ENCODE measurements at places on chromosomes 3 and 15. TPM values are rescaled to one million over a fixed set of nuclear protein-coding genes. Genes with fewer than 3 reads are reported as not detected.
A peak's percentile ranks its signal among the peaks of the same experiment; 100 is the strongest.

DNA sequence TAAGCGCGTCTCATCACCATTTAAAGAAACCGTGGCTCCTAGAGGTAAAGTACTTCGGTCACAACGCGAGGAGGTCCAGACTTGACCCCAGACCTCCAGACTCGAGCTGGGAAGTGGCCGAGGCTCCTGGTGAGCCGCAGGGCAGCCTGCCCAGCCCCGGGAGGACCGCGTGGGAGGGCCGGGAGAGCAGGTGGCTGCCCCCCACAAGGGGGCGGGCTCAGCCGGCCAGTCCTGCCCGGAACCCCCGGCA is at the start of gene SLC27A2:
SLC27A2 (plus strand) TSS at position 228 of the 250 bp plus-strand sequence. CDS start 232 bp downstream, outside the sequence.
- no peaks in the 10 kb centered on the region for H3K36me3 ChIP-seq
- no peak within 1 kb of the TSS for H3K27ac ChIP-seq
- H3K4me1 ChIP-seq = peaks cover 14% of the 10 kb centered on the region

DNA sequence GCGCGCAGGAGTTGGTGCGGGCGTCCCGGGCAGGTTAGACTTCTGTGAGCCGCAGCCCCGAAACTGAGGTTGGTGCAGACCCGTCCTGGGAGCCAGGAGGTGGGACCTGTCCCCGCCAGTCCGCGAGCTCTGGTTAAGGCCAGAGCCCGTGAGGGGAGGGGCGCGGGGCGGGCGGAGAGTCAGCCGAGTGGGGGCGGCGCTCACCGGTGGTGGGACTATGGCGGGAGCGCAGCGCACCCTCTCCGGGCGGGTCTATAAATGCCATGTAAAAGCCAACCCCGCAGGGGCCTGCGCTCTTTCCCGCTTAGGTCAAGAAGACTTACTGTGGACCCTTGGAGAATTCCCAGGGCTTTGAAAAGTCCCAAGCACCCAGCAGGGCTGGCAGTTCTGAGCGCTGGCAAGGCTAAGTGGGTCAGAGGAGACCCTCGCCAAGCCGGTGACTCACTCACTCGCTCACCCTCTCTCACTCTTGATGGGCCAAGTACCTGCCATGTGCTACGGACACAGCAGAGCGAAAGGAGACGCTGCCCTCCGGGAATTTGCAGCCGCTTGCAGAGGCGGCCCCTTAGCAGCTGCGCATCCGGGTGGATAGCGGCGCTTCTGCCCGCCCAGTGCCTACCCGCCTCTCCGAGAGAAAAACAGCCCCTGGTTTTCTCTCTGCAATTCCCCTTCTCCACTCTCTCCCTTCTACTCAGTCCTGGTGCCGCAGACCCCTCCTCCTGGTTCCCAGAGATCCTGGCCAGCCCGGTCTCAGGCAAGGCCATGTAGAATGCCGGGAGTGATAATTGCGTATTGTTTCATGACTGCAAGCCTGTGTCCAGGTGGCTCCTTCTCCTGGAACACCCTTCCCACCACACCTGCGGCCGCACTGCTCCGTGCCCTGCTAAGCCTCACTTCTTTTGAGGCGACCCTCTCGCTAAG is at the start of gene ALDH1L1:
ALDH1L1 (minus strand) TSS at position 110 of the 921 bp plus-strand sequence. CDS start 19,607 bp downstream, outside the sequence.
- no peak for DNase-seq
- H3K4me3 ChIP-seq = peak within 1 kb of the TSS; percentile 53
- H3K36me3 ChIP-seq = no peaks in the 10 kb centered on the region
- H3K4me1 ChIP-seq = peaks cover 23% of the 10 kb centered on the region

GRCh38 chr3:14836049-14836468 is 17.3 kb downstream of the FGD5 start:
- no peaks in the 10 kb centered on the region for H3K36me3 ChIP-seq
- no peaks in the 10 kb centered on the region for H3K27me3 ChIP-seq
- DNase-seq = peak; percentile 87
- peaks cover 27% of the 10 kb centered on the region for H3K4me1 ChIP-seq
- no peak overlapping the region for H3K4me3 ChIP-seq

DNA sequence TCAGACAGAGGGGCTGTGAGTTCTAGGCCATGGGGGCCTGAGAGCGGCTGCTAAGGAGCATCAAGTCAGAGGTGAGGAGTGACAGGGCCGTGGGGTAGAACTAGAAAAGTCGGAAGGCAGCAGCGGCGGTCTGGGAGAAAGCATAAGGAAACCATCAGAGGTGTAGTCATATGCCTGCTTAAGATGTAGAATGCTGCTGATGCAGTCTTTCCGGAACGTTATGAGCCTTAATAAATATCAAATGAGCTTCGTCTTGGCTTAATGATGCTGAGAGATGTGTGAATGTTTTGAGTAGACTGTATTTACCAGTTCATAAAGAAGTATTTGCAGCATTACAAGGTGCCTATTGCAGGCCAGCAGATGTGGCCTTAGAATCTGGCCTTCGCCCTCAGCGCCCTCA is 15.2 kb downstream of the ATG7 start:
- H3K4me1 ChIP-seq = peaks cover 42% of the 10 kb centered on the region
- H3K36me3 ChIP-seq = peaks cover 6% of the 10 kb centered on the region
- H3K4me3 ChIP-seq = no peak overlapping the region
- no peaks in the 10 kb centered on the region for H3K27me3 ChIP-seq
- H3K27ac ChIP-seq = peak overlapping the region; percentile 1
- no peak for DNase-seq

DNA sequence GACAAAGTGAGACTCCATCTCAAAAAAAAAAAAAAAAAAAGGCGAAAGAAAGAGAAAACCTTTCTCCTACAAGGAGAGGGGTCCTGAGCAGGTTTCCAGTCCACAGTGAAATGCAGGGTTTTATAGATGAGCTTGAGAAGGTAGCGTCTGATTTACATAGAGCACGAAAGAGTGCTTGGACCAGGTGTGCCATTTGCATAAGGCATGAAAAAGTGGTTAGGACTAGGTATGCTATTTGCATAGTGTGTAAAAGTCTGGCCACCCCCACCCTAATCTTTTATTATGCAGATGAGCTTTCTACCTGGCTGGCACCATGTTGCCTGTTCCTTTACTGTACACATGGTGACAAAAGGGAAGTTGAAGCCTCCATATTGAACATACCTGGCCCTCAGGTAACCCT is 13.6 kb upstream of the RNU6-1 start:
- no peak for DNase-seq
- H3K4me1 ChIP-seq = no peaks in the 10 kb centered on the region
- H3K27ac ChIP-seq = no peak overlapping the region
- H3K4me3 ChIP-seq = no peak overlapping the region
- H3K27me3 ChIP-seq = no peaks in the 10 kb centered on the region
- no peaks in the 10 kb centered on the region for H3K36me3 ChIP-seq

DNA sequence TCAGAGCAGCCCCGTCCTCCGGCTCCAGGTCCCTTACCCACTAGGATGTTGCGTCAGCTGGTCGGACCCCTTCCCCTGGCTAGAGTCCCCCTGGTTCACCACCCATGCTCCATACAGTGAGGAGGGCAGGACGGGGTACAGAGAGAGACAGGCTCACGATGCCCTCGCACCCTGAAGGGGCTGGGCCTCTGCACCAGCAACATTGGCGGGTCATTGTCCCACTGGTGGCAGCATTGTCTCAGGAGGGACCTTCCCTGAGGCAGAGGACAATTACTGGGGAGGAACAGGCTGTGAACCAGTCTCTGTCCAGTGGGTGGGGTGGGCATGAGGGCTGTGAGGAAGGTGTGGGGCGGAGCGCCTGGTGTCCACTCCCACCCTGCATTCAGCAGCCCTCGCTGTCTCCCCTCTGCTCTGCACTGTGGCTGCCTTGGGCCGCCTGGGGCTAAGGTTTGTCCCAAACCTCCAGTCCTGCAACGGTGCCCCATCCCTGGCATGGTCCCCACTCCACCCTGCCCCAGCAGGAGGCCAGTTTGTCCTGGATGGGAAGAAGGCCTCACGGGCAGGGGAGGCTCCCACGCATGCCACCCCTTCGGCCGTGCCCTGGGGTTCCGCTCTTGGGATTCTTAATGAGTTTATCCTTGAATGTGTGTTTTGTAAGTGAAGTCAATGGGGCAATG is 48.0 kb upstream of the KLF13 start:
- DNase-seq = peak; percentile 76
- H3K36me3 ChIP-seq = no peaks in the 10 kb centered on the region
- no peak overlapping the region for H3K4me3 ChIP-seq
- peaks cover 18% of the 10 kb centered on the region for H3K4me1 ChIP-seq
- H3K27ac ChIP-seq = no peak overlapping the region
- H3K27me3 ChIP-seq = no peaks in the 10 kb centered on the region

GRCh38 chr3:58999774-59000160 is 50.1 kb downstream of the CFAP20DC start:
- H3K27me3 ChIP-seq = no peaks in the 10 kb centered on the region
- no peak overlapping the region for H3K4me3 ChIP-seq
- H3K4me1 ChIP-seq = peaks cover 8% of the 10 kb centered on the region
- H3K27ac ChIP-seq = no peak overlapping the region
- no peaks in the 10 kb centered on the region for H3K36me3 ChIP-seq

DNA sequence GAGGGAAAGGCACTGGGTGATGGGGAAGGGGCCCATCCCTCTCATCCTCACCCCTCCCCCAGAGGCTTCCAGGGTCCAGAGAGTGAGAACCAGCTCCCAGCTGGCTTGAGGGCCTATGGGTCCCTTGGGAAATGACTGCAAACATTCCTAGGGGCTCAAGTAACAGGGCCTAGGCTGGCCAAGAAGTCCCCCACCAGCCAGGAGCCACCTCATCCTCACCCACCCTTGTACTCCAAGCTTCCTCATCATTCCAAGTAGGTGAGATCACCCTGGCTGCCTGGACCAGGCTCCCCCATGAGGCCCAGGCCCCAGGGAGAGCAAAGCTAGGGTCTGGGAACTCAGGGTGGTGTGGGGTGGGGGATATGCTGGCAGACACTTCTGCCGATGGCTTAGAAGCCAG is 14.8 kb downstream of the LOXL1 start:
- H3K27ac ChIP-seq = no peak overlapping the region
- H3K4me3 ChIP-seq = no peak overlapping the region
- peaks cover 27% of the 10 kb centered on the region for H3K4me1 ChIP-seq
- H3K27me3 ChIP-seq = no peaks in the 10 kb centered on the region
- no peaks in the 10 kb centered on the region for H3K36me3 ChIP-seq

- H3K4me1 ChIP-seq = no peaks in the 10 kb centered on the region
- no peak overlapping the region for H3K4me3 ChIP-seq
- H3K36me3 ChIP-seq = no peaks in the 10 kb centered on the region
- H3K27ac ChIP-seq = no peak overlapping the region
- no peak for DNase-seq
These were observed 15.5 kb downstream of the GRM2 start for GRCh38 chr3:51722362-51722761.

DNA sequence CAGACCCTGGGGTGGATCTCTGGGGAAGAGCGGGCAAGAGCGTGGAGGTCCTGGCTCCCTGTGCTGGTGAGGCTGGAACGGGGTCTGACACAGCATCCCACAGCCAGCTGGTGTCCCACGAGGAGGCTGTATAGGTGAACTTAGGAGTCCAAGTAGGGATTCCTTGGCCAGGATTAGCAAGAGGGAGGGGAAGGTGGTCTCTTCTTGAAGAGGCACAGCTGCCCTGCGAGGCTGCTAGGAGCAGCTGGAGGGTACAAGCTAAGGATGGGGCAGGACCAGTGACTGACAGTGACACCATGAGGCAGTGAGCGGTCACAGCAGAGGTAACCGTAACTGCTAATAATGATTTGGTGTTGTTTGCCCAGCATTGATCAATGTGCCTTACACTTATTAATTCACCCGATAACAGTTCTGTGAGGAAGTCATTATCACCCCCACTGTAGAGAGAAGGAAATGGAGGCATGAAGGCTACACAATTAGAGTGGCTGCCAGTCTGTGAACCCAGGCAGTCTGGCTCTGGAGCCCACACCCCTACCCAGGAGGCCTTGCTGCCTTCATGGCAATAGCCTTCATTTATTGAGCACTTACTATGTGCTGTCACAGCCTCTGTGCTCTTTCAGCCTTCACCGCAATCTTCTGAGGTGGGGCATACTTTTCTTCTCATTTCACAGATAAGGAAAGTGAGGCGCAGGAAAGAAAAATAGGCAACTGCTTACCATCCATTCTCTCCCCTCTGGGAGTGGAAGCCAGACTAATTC is 59.4 kb downstream of the TMEM44 start:
- peaks cover 15% of the 10 kb centered on the region for H3K4me1 ChIP-seq
- no peak overlapping the region for H3K4me3 ChIP-seq
- no peak overlapping the region for H3K27ac ChIP-seq
- H3K36me3 ChIP-seq = no peaks in the 10 kb centered on the region
- no peaks in the 10 kb centered on the region for H3K27me3 ChIP-seq

- H3K4me1 ChIP-seq = no peaks in the 10 kb centered on the region
- no peaks in the 10 kb centered on the region for H3K27me3 ChIP-seq
- H3K4me3 ChIP-seq = no peak overlapping the region
- no peak overlapping the region for H3K27ac ChIP-seq
These were observed 370.0 kb upstream of the FRG2C start for GRCh38 chr3:75294124-75294523.

- H3K27ac ChIP-seq = no peak overlapping the region
- H3K4me1 ChIP-seq = no peaks in the 10 kb centered on the region
- DNase-seq = no peak
- peaks cover 4% of the 10 kb centered on the region for H3K27me3 ChIP-seq
- H3K4me3 ChIP-seq = no peak overlapping the region
- H3K36me3 ChIP-seq = no peaks in the 10 kb centered on the region
These were observed 110.8 kb upstream of the IGF1R start for GRCh38 chr15:98537516-98538060.

DNA sequence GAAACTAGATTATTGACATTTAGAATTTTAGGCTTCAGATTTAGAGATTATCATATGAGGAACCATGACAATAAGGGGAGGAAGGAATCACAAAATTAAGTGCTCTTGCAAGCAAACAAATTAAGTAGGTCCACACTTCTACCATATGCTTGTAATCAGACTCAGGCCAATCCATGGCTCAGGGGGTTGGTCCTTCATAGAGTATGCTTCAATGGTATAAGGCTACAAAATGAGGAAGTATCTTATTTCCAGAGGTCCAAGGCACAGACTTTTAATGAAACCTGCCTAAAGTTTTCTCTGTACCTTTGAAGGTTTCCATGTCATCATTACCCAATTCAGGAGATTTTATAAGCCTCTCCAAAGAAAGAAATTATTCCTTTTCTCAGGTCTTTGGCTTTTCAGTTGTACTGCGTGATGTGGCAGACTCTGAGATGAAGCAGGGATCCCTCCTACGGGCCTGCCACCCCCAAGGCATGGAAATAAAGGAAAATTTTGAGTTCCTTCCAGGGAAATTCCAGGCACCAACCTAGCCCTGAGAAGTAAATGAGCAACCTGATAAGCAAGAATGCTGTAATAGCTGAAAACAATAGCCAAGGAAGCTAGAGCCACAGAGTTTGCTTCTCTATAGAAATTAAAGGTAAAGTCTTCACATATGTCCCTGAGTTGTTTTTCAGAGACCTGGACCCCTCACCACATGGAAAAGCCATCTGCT is 36.3 kb downstream of the SERPINI2 start:
- H3K27ac ChIP-seq = no peak overlapping the region
- H3K27me3 ChIP-seq = no peaks in the 10 kb centered on the region
- no peaks in the 10 kb centered on the region for H3K36me3 ChIP-seq
- no peaks in the 10 kb centered on the region for H3K4me1 ChIP-seq
- no peak overlapping the region for H3K4me3 ChIP-seq

ATG3 gene
- total RNA-seq = 81.6 TPM

SPINK8 gene
- not detected for total RNA-seq

CD200 gene
- total RNA-seq = 3.4 TPM

ADAMTS17 gene
- total RNA-seq = 7.6 TPM

SMCO1 gene
- total RNA-seq = not detected

REC114 gene
- not detected for total RNA-seq

CHRM5 gene
- not detected for total RNA-seq

SAMD7 gene
- not detected for total RNA-seq
